Kidney glomerular epithelial cell (primary cell): ENCODE measurements at places on chromosomes 4 and X.

- DNase-seq = no peak
These were observed 2.6 kb upstream of the CCNI start for GRCh38 chr4:77078401-77078800.

- peak; percentile 20 for DNase-seq
These were observed 125.1 kb downstream of the PALLD start for GRCh38 chr4:168621806-168622589.

GRCh38 chrX:70033348-70034051 is 16.2 kb downstream of the AWAT2 start:
- no peak for DNase-seq

- peak; percentile 3 for DNase-seq
These were observed 3.0 kb upstream of the CITED1 start for GRCh38 chrX:72308566-72309296.

DNA sequence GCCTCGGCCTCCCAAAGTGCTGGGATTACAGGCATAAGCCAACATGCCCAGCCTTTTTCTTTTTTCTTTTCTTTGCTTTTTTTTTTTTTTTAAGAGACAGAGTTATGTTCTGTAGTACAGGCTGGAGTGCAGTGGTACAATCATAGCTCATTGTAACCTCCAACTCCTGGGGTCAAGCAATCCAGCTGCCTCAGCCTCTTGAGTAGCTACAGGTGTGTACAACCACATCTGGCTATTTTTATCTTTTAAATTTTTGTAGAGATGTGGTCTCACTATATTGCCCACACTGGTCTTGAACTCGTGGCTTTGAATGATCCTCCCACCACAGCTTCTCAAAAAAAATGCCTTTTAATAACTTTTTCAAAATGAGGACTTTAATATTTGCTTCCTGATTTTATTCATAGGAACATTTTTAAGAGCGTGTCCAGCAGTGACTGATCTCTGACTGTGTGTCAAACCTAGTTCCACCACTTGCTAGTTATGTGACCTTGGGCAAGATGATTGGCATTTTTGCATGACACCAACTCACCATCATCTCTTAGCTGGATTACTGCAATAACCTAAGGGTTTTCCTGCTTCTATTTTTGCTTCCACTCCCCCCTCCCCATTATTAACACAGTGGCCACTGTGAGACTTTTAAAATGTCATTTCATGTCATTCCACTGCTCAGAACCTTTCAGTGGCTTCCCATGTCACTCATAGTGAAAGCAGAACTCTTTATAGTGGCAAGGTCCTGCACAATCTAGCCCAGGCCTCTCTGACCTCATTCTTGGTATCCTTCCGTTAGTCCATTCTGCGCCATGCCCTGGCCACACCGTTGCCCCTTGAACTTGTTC is 4.5 kb upstream of the TNIP3 start:
- no peak for DNase-seq

- peak; percentile 46 for DNase-seq
These were observed 36.6 kb downstream of the PITX2 start for GRCh38 chr4:110586131-110586850.

DNA sequence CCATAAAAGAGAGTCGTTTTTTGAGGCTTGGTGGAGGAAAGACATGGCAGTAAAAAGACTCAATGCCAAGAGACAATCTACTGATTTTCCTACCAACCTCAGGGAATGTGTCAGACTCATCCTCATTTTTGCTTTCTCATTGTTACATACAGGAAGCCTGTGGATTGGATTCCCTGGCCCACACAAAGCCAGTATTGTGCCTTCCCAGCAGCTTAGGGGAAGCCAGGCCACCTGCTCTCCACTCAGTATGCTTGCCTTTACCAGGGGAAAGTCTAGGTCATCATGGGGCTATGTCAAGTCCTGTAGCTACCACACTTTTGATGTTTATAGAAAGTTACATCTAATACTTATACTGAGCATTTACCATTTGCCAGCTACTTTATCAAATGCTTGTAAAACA is 11.0 kb downstream of the BMX start:
- no peak for DNase-seq

GRCh38 chrX:39002466-39002865 is 201.2 kb downstream of the MID1IP1 start:
- DNase-seq = no peak

DNA sequence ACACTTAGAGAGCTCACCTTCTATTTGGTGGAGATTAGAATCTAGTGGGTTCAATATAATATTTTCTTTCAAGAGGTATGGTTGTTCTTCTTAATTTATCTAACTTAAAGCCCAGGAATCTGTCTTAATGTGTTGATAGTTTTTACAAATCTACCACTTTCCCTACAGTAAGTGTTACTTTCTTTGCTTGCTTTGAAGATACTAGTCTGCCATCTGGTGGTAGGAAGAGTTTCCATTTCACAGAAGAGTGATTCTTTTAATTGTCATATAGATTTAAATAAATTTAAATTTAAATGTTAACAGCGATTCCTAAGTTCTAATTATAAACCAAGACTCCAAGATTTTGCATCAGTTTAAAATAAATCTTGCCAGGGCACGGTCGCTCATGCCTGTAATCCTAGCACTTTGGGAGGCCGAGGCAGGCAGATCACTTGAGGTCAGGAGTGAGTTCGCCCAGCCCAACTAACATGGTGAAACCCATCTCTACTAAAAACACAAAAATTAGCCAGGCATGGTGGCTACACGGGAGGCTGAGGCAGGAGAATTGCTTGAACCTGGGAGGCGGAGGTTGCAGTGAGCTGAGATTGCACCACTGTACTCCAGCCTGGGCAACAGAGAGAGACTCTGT is 43.5 kb downstream of the NUDT9 start:
- peak; percentile 15 for DNase-seq

DNA sequence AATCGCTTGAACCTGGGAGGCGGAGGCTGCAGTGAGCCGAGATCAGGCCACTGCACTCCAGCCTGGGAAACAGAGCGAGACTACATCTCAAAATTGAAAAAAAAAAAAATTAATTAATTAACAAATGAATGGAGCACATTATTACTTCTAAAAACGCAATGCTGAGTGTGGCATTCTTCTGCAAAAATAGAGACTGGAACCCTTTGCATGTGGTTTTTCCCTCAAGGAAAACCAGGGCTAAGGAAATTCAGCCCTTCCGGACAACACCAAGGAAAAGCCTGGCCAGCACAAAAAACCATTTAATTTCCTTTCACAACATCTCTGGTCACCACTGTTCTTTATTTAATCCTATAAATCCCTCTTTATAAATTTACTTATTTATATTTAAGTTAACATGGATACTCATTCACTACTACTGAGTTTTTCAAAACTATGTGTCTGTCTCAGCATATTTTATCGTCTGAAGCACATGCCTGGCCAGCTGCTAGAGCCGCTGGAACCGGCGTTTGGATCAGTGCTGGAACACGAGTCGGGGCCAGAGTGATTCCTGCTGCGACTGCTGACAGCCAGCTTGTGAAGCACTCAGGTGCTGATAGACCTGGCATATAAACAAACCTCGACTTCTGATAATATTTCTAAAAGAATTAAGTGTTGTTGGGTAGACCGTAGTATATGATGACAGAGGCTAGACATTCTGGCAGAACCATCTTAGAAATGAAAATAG is 84.5 kb upstream of the WWC2 start:
- DNase-seq = no peak

- no peak for DNase-seq
These were observed 8.1 kb downstream of the GAB1 start for GRCh38 chr4:143344774-143345173.

GRCh38 chr4:105092768-105093167 is 53.9 kb upstream of the TET2 start:
- DNase-seq = peak; percentile 43

DNA sequence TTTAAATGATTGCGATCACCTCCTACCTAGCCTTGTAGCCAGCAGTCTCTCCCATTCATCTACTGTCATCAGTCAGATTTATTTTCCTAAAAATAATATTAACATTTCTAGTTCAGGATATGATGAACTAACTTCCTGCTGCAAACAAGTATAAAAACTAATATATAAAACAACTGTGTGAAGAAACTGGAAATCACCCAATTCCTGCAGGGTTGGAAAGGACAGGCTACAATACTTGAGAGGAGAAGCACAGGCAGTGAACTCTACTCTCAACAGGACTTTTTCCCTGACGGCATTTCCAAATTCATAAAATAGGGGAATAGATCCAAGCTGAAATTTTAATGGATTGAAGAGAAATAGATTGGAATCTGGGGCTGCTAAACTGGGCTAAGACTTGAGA is 14.2 kb upstream of the BBS12 start:
- DNase-seq = no peak

- DNase-seq = no peak
These were observed 90.7 kb downstream of the NSUN7 start for GRCh38 chr4:40840255-40840984.

DNA sequence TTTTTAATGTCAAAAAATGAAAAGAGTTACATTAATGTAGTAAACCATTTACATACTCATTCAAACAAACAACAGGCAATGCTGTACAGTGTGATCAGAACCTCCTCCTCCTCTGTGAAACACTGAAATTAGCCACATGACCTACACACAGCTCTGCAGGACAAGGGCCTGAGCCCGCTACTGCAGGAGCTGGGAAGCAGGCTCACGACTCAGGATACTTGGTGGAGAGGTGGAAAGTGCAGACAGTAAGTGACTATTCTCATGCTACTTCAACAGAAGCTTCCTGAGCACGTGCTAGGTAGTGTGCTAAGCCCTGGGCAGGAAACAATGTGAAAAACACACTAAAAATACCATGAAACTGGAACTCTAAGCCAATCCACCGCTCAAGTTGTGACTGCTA is 56.8 kb downstream of the TAPT1 start:
- no peak for DNase-seq

GRCh38 chr4:3340038-3340699 is 47.3 kb downstream of the RGS12 start:
- DNase-seq = no peak

DNA sequence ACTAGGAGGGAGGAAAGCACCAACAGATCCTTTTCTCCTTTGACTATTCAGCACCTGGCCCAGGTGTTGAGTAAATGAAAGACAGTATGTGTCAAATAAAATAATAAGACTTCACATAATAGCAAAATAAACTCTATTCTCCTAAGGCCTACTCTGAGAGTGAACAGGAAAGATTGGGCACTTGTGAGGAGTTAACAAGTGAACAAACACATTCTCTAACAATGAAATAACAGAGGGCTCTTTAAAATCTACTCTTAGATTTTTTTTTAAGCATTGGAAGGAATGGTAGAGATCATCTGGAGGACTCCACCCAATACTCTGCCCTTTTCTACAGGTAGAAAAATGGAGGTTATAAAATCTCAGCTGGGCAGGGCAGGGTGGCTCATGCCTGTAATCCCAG is 39.1 kb upstream of the NOCT start:
- DNase-seq = no peak

GRCh38 chr4:128227991-128228571 is 59.5 kb downstream of the PGRMC2 start:
- no peak for DNase-seq

GRCh38 chrX:15546745-15547144 is 46.1 kb downstream of the BMX start:
- no peak for DNase-seq

- DNase-seq = no peak
These were observed 19.5 kb downstream of the PJA1 start for GRCh38 chrX:69145714-69146113.

- DNase-seq = no peak
These were observed 53.6 kb downstream of the SLC7A11 start for GRCh38 chr4:138188406-138189084.

DNA sequence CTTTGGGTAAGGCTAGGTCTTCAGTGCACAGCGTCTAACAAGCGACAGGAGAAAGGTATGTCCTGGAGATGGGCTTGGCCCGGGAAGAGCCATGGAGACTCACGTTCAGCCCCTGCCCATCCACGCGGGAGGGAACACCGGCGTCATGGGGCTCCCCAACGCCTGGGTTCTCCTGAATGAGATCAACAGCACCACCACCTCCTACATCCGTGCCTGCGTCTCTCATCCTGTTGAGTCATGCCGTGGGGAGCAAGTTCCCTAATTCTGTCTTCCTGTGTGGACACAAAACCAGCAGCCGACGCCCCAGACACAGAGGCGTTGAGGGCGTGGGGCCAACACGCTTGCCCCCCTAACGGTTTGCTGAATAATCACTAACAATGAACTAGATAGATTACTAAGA is 20.1 kb upstream of the IL3RA start:
- no peak for DNase-seq

- no peak for DNase-seq
These were observed 369.9 kb upstream of the NR3C2 start for GRCh38 chr4:148812101-148812500.

DNA sequence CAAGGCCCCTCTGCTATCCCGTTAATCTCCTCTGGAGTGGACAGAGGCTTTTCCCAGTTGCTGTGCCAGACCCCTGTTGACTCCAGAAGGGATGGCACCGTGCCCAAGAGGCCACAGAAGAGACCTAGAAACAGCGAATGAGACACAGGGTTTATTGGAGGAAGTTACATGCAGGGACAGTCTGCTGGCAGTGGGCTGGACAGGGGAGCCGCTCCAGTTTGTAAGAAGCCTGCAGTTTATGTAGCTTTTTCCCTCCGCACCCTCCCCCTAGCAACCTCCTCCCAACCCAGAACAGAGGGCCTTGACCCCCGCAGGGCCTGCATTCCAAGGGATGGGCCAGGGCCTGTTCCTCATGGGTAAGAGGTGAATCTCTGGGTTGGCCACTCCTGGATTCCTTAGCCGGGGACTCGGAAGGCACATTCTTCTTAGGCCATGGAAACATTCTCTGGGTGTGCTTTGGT is 216.8 kb upstream of the PSAPL1 start:
- DNase-seq = no peak

- no peak for DNase-seq
These were observed 27.7 kb downstream of the RGS12 start for GRCh38 chr4:3320361-3321023.

DNA sequence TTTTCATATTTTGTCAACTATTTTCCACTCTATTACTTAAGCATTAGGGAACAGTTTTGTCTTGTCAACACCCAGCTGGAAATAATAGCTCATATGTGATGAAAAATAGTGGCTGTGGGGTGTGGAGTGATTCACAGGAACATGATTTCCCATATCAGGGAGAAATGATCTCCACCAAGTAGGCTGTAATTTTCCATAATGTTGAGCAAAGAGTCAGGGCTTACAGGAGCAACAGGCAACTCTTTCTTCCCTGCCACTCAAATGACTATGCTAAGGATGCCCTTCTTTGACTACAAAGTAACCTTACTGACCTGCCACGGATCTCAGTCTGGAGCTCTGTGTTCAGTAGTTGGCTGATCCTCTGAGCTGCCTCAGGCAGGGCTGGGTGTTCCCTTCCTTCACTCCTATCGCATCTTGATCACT is 90.0 kb upstream of the GATB start:
- DNase-seq = no peak

- DNase-seq = no peak
These were observed 2.2 kb downstream of the ZNF185 start for GRCh38 chrX:152899874-152900719.

GRCh38 chr4:19711871-19712270 is 539.8 kb upstream of the SLIT2 start:
- peak; percentile 27 for DNase-seq

GRCh38 chrX:41666251-41666650 is 22.5 kb upstream of the GPR34 start:
- DNase-seq = no peak

GRCh38 chrX:128653524-128654060 is 601.4 kb upstream of the ACTRT1 start:
- no peak for DNase-seq

- no peak for DNase-seq
These were observed 33.9 kb downstream of the PAGE1 start for GRCh38 chrX:49661881-49662280.
